T1000 (cell line): ENCODE measurements at places on chromosomes 7 and 10.

- no peak for DNase-seq
Observed at GRCh38 chr10:120075349-120075748, 182.8 kb downstream of the SEC23IP start.

GRCh38 chr7:121860953-121861352 is 12.0 kb upstream of the PTPRZ1 start:
- DNase-seq: no peak

DNA sequence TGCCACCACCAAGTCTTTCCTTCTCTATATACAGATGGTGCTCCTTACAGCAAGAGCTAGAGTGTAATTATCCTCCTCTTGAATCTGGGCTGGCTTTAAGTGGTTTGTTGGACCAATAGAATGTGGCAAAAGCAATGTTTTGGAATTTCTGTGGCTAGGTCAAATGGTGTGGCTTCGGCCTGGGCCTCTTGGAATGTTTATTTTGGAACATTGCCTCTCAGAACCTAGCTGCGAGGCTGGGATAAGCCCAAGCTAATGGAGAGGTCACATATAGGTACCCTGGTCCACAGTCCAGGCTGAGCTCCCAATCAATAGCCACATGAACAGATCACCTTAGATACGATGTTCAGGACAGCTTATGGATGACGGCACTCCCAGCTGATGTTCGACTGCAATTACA is 556.7 kb downstream of the TYW1 start:
- DNase-seq: no peak

- DNase-seq: no peak
Observed at GRCh38 chr10:62054408-62054807, 152.9 kb downstream of the ARID5B start.

GRCh38 chr7:148882192-148882591 is 1.9 kb downstream of the EZH2 start:
- no peak for DNase-seq
